ENCODE measurements at places on chromosomes 2 and 18.

DNA sequence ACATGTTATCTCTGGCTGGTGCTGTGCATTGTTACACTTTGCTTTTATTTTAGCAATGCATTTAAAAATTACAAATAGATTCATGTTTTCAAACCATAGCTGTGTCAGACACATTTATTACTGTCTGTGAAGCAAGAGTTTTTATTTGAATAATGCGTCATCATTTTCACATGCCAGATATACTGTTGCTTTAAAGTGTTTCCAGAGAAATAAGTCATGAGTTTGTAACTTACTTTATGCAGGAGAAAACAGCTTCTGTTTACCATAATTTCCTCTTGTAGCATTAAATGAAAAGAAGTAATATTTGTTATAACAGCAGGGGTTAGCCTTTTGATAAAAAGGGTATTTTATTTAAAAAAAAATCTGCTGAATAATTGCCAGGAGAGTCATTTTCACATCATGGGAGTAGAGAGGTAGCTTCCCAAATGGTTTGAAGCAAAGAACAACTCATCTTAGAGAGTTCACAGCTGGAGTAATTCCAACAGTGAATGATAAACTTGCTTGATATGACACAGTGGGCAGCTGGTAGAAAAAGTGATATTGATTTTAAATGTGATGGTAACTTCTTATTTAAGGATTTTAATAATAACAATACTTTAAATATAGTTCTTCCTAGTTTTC lies 1274.5 kb upstream of the CRIM1 start:
- no peak for DNase-seq

GRCh38 chr2:198127627-198128026 lies 323.2 kb downstream of the PLCL1 start:
- DNase-seq = peak; percentile 31

DNA sequence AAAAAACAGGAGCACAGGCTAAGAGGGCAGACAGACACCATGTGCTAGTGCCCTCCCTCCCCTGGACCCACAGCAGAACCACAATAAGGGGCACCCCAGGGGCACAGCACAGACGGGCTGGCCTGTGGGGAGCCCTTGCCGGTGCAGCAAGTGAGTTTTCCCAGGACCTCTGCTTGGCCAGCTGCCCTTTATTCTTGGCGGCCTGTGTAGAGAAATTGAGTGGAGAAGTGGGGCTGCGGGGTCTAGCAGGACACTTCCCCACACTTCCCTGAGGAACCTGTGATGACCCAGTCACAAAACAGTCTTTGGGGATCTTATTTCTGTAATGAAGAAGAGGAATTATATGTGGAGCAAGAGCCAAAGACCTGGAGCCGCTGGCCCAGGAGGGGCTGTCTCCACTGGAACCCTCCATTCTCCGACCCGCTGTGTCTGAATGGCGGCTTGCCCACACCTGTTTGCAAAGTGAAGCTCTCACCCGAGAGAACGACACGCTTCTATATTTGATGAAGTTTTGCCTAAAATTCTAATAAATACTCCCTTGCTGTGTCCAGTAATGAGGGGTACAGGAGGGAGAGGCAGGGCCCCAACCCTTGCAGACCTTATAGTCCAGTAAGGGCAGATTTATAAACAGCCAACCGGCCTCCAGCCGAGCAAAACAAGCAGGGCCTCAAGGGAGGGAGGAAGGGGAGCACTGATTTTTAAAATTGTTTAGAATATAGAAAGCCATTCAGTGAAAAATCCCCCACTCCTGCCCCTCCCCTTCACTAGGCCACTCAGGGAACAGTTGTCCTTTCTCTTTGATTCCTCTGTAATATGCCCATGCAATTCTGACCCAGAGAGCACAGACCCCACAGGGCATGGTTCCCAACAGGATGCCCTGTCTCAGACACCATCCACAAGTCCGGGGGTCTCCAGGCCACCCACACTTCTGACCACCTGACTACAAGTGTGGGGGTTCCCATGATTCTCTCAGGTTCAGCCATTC lies 44.7 kb upstream of the SNED1 start:
- DNase-seq = no peak

DNA sequence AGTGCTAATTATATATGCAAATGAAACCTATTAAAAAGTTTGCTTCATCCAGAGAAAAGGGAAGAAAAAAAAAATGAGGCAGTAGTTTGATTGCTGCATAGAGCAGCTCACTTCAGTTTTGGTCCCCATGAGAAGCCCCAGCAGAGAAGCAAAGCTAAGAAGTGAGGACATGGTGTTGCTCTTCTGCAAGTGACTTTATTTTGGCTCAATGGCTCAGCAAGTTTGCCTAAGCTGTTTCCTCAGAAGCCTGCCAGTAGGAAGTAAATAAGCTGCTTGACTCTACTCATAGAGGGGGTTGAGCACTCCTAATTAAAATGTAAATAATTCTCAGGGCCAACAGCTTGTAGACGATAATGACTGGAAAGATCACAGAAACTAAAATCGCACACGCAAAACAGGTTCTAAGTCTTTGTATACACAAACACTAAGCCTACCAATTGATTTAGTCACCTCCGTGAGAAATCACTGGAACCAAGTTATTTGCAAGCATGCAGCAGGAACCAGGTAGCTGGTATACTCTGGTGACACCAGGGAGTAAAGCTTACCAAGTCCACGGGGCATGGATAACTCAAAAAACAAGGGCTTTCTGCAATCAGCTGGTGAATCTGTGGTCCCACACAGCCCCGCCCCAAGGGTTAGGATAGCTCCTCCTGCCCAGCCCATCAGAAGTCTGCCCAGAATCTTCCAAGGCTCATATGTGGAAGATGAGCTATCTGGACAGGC lies 39.7 kb upstream of the NABP1 start:
- peak; percentile 43 for DNase-seq

DNA sequence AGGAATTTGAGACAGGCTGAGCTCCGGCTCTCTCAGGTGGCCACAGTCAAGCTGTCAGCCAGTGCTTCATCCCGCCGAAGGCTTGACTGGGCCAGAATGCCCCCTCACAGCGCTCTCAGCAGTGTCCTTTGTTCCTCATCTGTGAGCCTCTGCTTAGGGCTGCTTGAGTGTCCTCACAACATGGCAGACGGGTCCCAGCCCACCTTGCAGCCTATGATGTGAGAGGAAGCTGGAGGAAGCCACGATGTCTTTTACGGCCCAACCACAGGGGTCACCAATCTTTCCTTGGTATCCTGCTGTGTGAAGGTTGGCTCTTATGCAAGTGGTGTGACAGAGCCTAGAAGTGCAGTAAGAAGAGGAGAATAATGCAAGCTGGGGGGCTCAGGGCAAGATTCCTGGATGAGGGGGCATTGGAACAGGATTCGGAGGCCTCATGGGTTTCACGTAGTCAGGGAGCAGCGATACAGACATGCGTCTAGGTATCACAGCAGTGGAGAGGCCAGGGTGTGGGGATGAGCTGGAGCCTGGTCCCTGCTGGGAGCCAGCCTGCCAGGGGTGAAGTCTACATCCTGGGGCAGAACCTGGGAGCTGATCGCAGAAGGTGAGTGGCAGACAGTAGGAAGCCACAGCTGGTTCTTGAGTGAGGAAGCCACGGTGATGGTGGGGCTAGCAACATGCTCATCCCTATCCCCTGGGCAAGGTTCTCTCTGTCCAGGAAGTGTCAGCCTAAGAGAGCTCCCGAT lies 234.1 kb downstream of the GLI2 start:
- DNase-seq = no peak

- no peak for DNase-seq
These were observed 39.9 kb upstream of the RBMS1 start for GRCh38 chr2:160533482-160533881.
